ENCODE measurements at places on chromosomes 2 and 18.

DNA sequence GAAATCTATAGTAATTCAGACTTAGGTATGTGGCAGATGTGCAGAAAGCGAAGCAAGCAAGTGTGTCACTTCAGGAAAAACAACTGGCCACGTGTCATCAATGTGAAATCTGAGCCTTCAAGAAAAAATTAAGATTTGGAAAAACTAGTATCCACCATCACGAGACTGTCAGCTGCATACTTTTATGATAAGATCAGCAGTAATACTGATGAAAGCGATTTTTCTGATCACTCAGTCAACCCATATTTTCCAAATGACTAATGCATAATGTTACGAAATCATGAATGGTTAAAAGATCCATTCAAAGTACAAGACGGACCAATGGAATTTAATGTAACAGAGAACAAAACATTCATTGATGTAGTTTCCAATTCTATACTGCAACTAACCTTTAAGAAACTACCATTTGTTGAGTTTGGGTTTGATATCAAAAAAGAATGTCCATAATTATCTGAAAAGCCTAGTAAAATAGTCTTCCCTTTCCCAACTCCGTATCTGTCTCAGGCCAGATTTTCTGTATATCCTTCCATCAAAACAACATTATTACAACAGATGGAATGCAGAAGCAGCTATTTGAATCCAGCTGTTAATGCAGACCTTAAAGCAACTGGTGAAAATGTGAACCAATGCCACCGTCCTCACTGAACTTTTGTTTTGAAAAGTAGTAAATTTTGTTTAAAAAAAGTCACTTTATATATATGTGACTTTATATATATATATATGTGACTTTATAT is 17.0 kb upstream of the BCL2 start:
- DNase-seq, result no peak

DNA sequence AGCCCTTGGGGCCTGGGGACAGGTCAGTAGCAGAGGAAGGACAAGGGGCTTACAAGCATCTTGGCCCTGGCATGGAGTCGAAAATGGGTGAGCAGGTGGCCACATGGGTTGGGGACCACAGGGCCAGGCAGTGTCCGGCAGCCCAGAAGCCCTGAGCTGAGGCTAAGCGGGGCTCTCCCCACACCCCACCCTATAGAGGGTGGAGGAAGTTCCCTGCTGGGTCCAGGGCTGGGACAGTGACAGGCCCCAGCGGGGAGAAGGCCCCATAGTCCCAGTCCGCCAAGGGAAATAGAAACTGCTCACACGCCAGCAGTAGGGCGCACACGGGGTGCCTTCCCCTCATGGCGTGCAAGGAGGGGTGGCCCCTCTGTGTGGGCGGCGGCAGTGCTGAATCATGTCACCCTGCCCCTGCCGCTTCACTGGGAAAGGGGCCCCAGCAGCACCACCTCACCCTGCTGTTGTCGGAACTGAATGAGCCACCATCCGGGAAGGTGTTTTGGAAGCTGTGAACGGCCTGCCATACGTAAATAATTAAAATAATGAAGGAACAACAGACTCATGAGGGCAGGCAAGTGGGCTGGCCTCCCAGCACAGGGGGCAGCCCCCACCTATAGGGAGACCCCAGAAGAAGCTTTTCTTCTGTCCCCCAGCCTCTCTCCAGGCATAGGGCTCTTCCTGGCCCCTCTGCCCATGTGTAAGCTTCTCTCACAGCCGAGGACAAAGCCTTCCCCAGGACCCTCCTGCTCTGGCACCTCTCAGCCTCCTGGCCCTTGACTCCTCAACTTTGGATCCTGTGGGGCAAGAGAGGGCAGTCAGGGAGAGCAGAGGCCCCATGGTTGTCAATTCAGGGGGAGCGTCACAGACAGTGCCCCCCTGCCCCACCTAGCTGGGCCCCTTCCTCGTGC is 12.7 kb upstream of the DUSP2 start:
- no peak for DNase-seq

DNA sequence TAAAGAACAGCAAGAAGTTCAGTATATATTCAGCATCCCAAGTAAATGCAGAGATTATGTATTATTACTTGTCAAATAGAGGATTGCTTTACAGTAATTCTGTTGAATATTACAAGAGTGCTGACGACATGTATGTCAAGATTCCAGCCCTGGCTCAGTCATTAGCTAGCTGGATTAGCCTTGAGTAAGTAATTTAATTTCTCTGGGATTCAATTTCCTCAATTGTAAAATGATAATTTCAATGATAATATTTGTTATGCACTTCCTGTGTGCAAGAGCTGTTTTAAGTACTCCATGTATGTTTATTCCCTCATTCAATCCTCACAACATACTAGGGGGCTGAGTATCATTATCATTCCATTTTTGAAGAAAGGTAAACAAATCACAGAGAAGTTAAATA is 44.0 kb downstream of the TCF4 start:
- no peak for DNase-seq

GRCh38 chr2:180006231-180006630 is 866 bp downstream of the CWC22 start:
- DNase-seq, result no peak

DNA sequence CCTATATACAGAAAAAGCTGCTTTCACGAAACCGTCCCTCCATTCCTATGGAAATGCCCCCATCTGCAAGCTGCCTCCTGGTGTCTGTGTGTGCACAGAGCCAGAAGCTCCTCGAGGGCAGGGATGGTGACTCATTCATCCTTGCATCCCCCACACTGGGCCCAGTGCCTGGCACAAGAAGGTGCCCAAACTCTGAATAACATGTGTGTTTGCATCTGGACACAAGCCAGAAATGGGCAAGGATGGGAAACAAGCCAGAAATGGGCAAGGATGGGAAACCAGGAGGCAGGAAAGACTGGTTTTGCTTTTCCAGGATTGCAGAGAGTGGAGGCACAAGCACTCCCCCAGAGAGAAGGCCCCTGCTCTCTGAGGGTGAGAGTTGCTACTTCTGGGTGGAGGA is 313.9 kb downstream of the CELF4 start:
- no peak for DNase-seq

GRCh38 chr18:68262690-68263294 is 452.1 kb downstream of the TMX3 start:
- DNase-seq, result no peak

DNA sequence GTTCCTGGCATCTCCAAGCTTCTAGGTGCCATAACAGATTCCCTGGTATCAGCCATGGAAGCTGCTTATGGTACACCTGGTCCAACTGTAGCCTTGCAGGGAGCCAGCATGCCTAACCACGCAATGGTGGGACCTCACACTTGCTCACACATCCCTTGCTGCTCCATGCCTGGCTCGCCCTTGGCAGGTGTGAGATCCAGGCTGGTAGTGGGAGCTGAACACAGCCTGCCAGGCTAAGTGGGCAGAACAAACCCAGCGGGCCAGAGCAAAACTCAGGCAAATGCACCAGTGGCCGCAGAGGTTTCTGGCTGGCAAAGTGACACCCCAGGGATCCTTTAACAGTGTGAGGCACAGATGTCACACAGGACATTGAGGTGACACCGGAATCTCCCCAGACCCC is 185.8 kb downstream of the NDUFA10 start:
- DNase-seq, result no peak

- no peak for DNase-seq
Observed at GRCh38 chr2:135913727-135914365, 37.6 kb upstream of the MCM6 start.

DNA sequence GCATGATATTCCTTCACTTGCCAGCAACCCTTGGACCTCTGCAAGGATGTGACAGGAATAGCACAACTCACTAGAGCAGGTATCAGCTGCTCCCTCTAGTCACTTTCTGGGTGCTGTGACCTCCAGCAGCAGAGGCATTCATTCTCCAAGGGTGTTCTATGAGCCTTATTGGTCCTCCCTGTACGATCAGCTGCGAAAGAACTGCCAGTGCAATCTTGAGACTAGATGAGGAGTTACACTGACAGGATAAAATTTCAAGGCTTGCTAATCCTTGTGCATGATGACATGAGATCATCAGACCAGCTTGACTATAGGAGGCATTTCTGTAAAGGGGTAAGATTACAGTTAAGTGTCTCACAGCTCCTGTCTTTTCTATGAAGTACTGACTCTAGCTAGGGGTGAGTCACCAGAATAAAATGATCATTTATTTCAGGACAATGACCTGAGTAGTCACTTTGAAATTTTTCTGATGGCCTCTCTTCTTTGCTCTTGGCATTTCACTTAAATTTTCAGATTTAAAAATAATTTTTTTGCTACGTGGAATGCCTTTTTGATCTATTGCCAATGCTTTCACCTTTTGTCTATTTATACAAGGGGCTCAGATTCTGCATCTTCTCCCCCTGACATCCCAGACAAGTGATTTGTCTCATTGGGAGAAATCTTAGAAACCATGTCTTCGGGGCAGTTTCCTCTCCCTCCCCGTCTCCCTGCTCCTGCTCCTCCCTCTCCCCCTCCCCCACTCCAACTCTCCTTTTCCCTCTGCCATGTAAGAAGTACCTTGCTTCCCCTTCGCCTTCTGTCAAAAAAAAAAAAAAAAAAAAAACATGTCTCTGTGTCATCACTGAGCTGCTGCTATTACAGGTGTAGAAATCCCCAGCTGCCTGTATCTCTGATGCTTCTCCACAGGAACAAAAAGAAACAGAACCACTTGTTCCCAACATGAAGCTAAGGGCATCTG is 49.2 kb upstream of the FRZB start:
- no peak for DNase-seq

GRCh38 chr2:119106301-119106897 is 52.2 kb downstream of the C1QL2 start:
- no peak for DNase-seq

DNA sequence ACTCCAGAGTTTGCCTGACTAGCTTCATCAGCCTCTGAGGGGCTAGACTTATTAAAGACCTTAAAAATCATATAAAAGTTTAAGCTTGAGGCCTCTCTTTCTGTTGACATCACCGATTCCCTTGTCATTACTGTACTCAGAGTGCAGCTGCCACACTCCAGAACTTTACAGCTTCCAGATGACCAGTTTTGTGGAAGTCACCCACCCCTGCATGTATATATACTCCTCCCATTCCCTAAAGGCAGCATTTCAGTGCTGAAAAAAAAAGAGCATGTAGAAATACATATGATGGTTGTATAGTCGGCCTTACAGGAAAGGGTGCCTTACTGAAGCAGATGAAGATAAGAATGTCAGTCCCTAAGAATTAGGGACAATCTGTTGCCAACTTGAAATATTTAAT is 117.3 kb downstream of the FEZ2 start:
- no peak for DNase-seq

DNA sequence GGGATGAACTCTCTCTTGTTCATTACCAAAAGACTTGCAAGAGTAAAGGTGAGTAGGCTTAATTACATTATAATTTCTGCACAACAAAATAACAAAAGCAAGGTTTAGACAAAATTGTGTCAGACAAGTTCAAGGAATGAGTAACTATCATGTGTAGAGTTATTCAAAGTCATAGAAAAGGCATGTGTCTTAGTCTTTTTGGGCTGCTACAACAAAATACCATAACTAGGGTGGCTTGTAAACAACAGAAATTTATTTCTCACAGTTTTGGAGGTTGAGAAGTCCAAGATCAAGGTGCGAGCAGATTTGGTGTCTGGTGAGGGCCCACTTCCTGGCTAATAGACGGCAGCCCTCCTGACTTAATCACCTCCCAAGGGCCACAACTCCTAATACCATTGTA is 37.6 kb downstream of the IL1R2 start:
- no peak for DNase-seq

- no peak for DNase-seq
Observed at GRCh38 chr2:241810307-241811200, 1.6 kb downstream of the NEU4 start.

- no peak for DNase-seq
Observed at GRCh38 chr2:101476605-101477208, 1.8 kb upstream of the RFX8 start.

GRCh38 chr2:11016735-11017388 is 105.1 kb downstream of the KCNF1 start:
- DNase-seq, result no peak

GRCh38 chr2:64854773-64855237 is 134.4 kb upstream of the SLC1A4 start:
- no peak for DNase-seq

DNA sequence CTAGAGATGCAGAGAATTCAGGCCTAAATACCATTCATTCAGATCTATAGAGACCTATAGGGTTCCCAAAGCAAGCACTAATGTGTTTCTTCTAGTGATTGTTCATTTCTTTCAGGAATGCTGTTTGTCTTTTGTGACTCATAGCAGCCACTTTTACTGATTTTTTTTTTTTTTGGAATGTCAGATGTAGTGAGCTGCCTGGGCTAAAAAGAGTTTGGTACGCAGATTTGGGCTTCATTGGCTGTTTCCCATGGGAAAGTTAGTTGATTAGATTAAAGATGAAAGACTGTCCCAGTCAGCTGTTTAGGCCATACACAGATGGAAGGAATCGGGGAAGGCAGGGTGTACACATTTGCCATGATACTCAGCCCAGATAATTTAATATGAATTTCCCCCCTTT is 87.6 kb downstream of the CDC42EP3 start:
- no peak for DNase-seq

DNA sequence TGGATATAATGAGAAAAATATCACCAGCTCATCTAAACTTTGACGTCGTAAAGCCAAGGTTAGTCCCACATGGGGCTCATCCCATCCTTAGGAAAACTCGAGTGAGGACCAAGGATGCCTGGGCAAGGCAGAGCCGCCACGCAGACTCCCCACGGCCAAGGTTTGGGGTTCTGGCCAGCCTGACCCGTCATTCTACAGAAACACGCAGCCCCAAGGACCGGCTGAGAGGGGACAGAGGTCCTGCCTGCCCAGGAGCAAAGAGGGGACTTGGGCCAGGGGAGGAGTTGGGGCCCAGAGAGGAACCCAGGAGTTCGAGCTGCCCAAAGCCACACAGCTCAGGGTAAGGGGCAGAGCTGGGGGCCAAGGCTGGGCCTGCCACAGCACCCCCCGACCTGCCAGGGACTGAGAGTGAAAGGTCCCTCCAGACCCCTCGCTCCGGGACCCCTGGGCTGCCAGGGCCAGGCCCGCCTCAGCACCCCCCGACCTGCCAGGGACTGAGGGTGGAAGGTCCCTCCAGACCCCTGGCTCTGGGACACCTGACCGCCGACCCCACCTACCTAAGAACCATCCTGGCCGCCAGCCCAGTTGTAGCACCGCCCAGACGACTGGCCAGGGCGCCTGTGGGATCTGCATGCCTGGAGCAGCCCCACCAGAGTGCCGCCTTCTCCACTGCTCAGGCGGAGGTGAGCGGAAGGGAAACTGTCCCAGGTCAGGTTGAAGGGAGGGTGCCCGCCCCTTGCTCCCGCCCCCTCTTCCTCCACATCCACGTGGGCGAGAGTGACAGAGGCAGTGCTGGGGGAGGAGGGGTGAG is at the start of gene PDCD1:
PDCD1 (minus strand) TSS at position 689 of the 811 bp plus-strand sequence; CDS start at position 633, 56 bp downstream.
- no peak for DNase-seq

DNA sequence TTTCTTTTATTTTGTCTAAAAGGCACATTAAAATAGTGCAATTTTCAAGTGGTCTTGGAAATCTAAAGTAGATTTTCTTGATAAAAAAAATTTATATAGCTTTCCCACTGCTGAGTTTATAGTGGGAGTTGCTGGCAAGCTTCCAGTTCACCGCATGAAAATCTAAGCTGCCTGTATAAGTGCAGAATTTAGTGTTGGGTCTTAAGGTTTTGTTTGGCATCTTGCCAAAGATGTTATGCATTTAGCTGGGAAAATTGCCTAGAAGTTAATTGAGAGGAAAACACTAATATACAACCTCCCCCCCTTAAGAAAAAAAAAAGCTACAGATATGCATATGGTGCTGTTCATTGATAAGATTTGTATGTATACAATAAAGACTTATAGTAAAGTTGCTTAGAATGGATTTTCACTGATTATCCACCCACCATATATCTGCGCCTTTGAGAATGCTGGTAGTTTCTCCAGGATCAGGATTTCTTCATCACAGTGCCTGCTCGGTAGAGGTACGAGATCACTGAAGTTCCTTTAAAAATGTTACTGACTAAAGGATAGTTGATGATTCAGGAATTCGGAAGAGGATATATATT is 803.2 kb upstream of the POU3F3 start:
- no peak for DNase-seq
